CD4-positive, alpha-beta T cell treated with Interleukin-6 for 4 hours (primary cell): ENCODE measurements at places on chromosomes 6 and 20.

- no peak for DNase-seq
Measured at GRCh38 chr6:2834262-2834661, 7.4 kb downstream of the SERPINB1 start.

DNA sequence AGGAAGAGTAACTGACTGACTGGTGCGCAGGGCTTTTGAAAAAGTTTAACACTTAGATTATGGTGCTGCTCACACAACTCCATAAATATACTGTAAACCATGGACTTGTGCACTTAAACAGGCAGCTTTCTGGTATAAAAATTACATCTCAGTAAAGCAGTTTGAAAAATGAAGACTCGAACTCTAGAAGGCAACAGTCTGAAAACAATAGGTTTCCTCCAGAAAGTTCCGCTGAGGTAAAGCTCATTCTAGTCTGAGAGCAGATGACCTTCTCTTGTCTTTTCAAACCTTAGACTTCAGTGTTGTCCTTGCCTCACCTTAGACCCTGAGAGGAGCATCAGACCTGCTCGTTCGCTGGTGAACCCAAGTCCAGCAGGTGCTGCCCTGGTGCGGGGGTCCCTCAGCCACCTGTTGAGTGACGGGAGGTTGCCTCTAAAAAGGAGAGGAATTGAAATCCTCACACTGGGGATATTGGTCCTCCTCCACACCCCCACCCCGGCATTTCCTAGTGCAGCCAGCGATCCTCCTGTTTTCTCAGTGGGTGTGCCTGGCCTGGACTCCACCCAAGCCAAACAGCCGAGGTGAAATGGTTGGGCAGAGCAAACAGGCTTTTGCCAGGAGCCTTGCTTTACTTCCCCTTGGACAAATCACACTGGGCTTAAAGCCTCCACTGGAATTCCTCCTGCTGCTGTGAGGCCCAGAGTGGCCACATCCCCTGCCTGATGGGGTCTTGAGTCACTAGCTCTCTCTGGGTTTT is 14.7 kb upstream of the PYGB start:
- DNase-seq: no peak

DNA sequence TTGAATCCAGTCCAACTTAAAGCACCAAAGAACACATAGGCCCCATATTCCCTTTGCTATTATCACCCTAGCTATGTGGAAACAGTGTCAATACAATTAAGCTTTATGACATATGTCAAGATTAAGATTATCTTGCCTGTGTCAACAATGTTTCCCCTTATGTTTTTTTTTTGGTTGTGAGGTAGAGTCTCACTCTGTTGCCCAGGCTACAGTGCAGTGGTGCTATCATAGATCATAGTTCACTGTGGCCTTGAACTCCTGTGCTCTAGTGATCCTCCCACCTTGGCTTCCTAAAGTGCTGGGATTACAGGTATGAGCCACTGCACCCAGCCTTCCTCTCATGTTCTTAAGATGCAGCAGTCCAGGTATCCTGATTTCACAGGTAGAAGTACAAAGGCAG is 17.8 kb downstream of the AFG1L start:
- DNase-seq: no peak

- no peak for DNase-seq
Measured at GRCh38 chr6:36712816-36713215, 15.2 kb downstream of the RAB44 start.

DNA sequence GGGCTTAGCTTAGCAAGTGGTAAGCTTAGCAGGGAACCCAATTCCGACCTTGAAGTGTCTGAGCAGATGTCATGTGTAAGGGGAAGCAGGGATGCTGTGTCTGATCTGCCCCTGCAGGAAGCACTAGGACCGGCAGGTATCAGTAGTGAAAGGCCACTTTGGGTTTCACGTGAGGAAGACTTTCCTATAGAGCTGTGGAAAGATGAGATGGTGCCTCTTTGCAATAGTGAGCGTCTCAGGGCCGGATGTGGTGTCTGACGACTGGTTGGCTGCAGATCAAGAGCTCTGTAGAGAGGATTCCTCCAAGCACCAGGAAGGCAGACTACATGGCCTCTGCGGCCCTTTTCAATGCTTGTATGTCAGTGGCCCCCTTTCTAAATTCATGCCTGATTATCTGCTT is 98.3 kb downstream of the TIAM2 start:
- DNase-seq: peak; percentile 37

- no peak for DNase-seq
Measured at GRCh38 chr20:51236421-51236820, 213.5 kb upstream of the KCNG1 start.

GRCh38 chr20:14720251-14720650 is 382.8 kb upstream of the FLRT3 start:
- DNase-seq: no peak

DNA sequence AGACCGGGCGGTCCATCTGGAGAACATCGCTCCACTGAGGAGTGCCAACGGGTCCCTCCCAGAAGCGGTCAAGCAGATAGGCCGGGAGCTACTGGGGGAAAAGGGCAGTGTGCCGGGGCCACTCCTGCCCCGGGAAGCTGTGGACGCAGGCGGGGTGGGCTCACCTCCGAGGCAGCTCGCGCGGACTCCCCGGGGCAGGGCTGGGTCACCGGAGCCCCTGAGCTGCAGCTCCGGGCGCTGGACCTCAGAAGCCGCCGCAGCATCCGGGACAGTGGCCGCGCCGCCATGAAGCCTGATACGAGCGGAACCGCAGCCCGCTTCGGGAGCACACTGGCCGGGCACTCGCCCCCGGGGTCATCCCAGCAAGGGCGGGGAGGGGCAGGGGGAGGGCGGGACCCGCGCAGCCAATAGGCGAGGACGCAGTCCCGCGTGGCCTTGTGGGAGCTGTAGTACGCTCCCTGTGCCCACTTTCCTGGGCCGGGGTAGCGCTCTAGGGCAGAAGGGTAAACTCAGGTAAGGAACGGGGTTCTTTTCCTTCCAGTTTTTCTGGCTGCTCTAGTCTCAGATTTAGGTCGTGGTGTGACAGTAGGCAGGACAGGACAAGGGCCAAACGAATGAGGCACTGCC is at the start of gene MOCS1:
Gene MOCS1 (minus strand): TSS at position 332 of the 627 bp plus-strand sequence. CDS start 45 bp downstream, at position 287.
- DNase-seq: peak; percentile 68
